Right forelimb (tissue), 1 donor: ENCODE measurements at places on chromosomes 2 and 18.

GRCh38 chr2:88942798-88943197 lies 251.3 kb downstream of the RPIA start:
- DNase-seq, result no peak

GRCh38 chr2:174692256-174692919 lies 71.9 kb downstream of the CHRNA1 start:
- DNase-seq, result no peak

- no peak for DNase-seq
These were observed 410.5 kb upstream of the CNTNAP5 start for GRCh38 chr2:123614596-123614995.

GRCh38 chr2:204019572-204020501 lies 83.3 kb downstream of the ICOS start:
- DNase-seq, result no peak

- DNase-seq, result no peak
These were observed 4.1 kb downstream of the SCYGR1 start for GRCh38 chr2:227383686-227384085.

DNA sequence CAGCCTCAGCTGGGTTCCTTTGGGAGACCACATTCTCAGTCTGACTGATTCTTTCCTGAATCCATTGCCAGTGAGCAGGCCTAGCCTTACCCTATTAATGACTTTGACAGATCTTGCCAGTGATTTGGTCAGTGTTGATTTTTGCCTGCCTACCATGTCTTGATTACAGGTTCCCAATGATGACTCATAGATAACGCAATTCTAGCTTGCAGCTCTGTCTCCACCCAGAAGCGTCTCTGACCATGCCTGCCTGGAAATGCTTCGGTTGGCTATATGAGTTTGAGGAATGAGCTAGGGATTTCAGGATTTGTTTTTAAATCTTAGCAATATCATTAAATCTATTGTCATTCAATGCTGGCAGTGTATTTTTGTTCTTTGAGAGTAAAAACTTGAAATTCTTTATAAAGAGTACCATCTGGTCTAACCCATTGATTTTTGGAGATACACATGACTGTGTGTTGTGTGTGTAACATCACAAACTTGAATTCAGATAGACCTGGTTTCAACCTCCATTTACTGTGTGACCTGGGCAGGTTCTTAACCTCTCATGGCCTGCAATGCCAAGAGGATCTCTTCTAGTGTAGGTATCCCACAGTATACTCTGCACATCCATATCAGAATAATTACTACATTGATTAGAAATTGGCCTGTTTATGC lies 57.0 kb downstream of the CCDC150 start:
- no peak for DNase-seq

DNA sequence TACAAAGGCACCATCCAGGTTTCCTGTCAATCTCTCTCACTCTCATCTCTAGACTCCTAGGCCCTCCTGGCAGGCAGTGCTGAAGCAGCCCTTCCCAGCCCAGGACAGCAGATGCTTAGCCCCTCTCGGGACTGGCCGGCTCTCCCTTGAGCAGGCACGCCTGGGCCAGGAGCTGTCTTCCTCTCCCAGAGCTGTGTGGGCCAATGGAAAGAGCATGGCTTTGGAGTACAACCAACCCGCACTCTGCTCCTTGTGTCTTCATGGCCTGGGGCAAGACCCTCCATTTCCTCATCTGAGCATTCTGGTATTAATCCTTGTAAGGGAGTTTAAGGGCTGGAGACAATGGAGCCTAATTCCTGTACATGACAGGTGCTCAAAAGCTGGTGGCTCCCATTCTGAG lies 97.2 kb downstream of the CAPN13 start:
- DNase-seq, result no peak
